ENCODE measurements at places on chromosomes 5 and 9.
A peak's percentile ranks its signal among the peaks of the same experiment; 100 is the strongest.

DNA sequence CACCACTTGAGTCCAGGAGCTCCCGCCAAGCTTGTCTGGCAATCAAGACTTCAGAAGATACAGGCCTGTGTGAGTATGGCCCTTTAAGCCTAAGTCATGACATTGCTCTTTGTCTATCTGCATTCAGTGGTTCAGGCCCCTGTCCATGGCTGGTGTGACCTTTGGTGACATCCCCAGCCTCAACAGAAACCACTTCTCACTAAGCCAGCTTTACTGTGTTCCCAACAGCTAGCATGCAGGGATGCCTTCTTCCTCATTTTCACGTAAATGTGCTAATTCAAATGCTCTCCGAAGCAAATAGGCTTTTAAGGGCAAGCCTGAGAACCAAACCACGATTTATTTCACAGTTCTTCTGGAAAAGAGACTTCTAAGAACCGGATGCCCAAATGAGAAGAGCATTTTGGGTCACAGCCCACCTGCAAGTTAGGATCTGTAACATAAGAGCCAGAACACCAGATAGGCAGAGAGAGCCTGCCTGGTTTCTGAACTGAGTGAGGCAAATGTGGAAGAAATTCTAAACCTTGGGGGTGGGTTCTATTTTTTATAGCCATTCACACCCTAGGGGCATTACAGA, 14.9 kb downstream of the CD180 start:
- DNase-seq, result no peak

DNA sequence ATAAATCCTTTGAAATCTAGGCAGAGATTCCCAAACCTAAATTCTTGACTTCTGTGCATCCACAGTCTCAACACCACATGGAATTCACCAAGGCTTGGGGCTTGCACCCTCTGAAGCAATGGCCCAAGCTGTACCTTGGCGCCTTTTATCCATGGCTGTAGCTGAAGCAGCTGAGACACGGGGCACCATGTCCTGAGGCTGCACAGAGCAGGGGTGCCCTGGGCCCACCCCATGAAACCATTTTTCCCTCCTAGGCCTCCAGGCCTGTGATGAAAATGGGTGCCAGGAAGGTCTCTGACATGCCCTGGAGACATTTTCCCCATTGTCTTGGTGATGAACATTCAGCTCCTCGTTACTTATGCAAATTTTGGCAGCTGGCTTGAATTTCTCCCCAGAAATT, 158.6 kb upstream of the NUDT12 start:
- no peak for DNase-seq

DNA sequence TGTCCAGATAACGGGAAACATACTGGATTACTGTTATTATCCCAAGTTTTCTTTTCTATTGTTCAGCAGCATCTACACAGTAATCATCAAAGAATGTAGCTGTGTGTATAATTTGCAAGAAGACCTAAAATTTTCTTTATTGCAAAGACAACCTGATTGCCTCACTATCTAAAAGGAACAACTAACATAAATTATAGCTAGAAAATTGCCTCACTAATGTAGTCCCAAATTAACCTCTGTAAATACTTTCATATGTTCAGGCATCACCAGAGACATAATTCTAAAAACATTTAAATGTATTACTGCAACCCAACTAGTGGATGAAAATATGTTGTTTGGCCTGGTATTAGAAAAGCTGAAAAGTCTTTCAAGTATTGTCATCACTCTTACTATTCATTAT, 275.4 kb downstream of the CDH12 start:
- DNase-seq, result no peak

- DNase-seq, result no peak
These were observed 23.4 kb upstream of the ARAP3 start for GRCh38 chr5:141705469-141705868.

DNA sequence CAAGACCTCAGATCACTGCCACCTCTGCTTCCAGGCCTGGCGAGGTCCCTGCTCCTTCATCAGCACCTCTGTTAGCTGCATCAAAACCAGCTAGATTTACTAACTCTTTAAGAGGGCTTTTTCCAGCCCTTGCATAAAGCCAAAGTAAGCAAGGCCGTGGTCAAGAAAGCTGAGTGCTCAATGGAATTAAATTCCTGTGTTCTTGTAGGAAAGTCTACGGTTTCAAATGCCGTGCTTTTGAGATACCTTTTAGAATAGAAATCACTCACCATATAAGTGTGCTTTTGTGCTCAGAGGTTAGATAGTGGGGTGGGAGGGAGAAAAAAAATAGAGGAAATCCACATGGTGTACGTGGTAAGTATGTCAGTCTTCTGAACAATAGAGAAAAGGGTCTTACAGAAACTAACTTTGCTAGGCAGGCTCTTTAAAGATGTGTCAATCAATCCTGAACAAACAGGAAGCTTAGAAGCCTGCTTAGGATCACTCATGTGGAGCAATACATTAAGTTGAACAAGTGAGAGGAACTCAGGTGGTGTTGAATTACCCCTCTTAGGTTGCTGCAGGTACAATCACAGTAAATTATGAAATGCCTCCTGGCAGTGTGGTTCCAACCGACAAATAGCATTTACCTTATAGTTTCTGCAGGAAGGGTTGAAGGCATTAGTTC, 79.7 kb downstream of the SEMA6A start:
- no peak for DNase-seq

- DNase-seq, result no peak
These were observed 5.8 kb downstream of the BRD9 start for GRCh38 chr5:886716-887325.

DNA sequence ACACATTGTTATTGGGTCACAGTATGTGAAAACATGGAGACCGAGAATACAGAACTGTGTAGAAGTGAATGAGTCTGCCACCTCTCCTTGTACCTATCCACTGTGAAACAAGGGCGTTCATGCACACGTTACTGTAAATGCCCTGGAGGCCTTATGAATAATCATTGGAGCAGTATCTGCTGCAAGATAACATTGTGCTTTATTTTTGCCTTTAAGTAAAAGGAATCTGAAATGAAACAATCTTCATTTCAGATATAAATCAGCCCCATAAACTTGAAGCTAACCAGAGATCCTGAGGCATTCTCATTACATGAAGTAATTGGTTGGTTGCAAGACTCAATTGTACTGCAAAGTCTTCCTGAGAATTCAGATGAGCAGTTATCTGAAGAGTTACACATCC, 419.6 kb downstream of the KDM4C start:
- no peak for DNase-seq

GRCh38 chr5:169889572-169889971, 90.7 kb downstream of the INSYN2B start:
- no peak for DNase-seq

- DNase-seq, result no peak
These were observed 41.1 kb upstream of the RUFY1 start for GRCh38 chr5:179509239-179509638.

- DNase-seq, result no peak
These were observed 32.1 kb upstream of the MED10 start for GRCh38 chr5:6410421-6410820.

DNA sequence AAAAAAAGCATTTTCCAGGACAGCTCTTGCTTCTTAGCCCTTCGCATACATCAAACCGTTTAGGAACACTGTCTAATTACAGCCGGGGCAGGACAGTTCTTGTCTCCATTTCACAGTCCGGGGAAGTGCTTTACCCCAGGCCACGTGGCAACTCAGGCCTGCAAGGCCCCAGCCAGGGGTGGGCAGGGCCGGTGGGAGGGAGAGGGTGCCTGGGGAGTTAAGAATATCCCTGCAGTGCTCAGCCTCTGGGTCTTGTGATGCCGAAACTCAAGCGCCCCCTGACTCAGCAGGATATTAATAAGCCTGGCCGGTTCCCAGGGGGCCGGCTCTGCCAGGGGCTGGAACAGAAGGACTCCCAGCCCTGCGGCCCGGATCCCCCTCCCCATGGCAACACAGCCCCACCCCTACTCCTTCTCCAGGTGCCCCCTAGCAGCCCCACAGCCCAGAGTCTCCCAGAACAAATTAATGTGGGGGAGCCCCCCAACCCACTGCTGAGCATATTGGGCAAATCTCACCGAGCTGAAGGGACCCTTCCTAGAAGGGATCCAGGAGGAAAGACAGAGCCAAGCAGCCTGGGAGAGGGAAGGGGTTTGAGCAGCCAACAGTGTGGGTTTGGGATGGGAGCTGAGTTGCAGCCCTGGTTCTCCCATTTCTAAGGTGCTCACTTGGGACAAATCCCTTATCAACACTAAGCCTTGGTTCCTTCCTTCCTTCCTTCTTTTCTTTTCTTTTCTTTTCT, 45.3 kb downstream of the PLPP7 start:
- no peak for DNase-seq

- DNase-seq, result no peak
These were observed 60.3 kb downstream of the GCNT1 start for GRCh38 chr9:76519075-76519835.

DNA sequence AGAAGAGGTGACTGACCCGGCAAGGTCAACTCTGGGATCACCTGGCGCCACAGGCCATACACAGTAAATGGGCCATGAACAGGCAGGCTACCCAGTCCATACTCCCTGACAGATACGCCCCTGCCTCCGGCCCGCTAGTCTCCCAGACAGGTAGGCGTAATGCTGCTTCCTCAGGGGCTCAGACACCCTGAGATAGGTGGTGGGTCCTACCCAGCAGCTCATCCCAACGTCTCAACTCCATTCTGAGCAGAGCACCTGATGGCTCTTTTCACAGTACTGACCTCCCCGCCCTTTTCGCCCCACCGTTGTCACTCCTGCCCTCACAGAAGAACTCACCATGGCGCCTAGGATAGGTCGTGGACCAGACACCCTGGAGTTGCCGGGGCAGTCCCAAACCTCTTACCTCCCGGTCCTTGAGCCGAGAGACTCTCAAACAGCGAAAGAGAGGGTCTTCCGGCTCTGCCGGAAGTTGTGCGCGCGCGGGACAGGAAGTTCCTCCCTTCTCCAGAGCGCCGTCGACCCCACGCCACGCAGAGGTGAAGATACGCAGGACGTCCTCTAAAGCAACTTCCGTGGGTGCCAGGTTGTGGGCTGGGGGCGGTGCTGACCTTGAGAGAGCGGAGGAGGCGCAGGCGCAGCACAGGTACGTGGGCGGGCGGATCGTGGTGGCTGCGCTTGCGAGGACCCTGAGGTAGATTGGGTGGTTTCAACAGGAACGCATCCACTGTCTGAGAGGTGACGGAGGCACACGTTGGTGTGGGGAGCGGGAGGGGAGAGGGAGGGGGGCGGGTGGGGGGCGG, at the start of gene TMEM161B:
Gene TMEM161B (minus strand): TSS at position 461 of the 800 bp plus-strand sequence. CDS start 122 bp downstream, at position 339.
- peak; percentile 94 for DNase-seq

DNA sequence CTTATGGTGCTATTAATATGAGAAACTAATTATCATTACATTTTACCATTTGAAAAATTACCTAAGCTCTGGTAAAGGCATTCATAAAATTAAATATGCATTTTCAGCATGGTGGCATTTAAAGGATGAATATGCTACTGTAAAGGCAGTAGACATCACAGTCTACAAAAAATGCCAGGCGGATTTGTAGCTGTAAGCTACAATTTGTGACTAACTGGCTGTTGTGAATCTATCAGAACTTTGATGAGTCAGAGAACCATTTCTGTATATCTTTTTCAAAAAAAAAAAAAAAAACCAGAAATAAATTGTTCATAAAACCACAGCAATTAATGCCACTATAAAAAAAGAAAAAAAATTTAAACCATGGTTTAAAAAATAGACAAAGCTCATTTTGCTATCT, 186.3 kb downstream of the NFIB start:
- DNase-seq, result no peak

DNA sequence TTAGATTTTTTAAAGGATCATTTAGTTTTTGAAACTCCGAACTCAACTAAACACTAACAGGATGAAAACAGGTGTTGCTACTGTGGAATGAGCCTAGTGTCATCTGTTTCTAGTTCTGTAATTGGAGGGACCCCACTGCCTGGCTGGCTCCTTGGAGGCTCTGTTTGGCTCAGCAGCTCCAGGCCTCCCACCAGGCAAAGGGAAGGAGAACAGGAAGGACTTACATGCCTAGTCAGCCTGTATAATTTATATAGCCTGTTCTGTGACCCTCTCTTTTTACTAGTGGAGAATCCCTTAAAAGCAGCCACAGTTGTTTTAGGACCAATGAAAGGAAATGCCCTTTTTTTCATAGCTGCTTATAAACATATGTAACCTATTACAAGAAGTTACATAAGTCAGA, 21.1 kb upstream of the C5orf24 start:
- DNase-seq, result no peak

DNA sequence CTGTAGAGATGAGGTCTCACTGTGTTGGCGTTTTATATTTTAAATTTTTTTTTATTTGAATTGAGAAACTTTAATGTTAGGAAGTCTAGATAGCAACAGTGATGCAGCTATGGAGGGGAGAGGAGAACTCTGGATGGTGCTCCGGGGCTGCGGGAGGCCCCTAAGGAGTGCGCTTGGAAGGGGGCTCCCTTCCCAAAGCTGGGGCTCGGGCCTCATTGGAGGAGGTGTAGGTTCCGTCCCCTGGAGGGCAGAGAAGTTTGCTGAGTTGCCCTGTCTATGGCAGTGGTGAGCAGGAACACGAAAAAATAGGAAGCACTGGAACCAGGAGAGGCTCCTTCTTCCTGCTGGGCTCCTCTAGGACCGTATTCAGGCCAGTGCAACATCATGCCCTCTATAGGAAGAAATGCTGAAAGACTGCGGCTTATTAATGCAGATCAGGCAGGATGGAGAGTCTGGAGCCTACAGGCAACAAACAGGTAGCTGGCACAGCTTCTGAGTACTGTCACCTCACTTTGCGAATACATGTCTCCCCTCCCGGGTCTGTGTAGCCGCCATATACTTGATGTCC, 16.1 kb downstream of the AHRR start:
- no peak for DNase-seq

DNA sequence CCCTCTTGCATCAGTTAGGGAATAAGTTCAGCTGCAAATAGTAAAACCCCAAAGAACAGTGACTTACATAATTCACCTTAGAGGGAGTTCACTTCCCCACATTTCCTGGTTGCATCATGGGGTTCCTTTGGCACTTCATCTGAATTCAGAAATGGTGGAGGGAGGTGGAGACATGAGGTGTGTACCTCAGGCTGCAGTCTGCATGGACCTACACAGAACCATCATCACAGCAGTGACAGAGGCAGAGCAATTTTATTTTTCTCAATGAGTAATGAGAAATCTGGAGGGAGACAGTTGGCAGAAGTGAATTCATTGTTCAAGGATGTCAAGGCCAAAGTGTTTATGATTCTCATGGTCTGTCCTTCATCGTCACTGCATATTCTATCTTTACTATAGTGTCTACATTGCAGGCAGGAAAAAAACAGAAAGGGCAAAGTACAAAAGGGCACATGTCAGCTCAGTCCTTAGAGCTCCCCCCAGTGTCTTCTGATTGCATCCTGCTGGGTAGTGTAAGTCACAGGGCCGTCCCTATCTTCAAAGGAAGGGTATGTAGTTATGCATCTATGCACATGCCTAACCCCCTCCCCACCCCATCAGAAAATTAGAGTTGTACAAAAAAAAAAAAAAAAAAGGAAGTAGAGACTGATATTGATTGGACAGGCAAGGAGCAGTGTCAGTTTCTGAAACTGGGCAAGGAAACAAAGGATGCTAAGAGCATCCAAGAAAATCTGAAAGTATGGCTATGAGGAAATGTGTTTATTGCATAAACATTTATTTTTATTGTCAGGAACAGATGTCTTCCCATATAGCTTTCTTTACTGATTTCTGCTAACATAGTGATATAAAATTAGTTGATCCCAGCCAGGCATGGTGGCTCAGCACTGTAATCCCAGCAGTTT, 132.7 kb upstream of the APC start:
- DNase-seq, result no peak

All from SHP77 treated with DMSO at 0.1 percent for 48 hours (cell line).